ENCODE measurements at places on chromosomes 12 and 14. TPM values are rescaled to one million over a fixed set of nuclear protein-coding genes. Genes with fewer than 3 reads are reported as not detected.

DNA sequence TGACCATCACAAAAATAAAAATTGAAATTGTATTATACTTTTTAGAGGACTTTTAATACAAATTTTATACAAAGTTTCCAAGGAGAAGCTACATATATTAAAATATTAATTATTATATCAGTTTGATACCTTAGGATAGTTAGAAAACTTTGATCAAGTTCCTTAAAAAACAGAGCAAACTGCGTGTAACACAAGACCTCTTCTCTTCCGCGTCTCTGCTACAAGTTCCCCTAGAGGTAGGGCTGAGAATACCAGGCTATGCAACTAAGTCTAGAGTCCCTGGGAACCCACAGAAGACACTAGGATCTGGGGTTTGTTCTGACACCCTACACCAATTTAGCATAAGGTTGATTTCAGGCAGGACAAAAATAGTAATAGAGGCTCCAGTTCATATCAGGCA is 319.0 kb downstream of the FOXG1 start:
- peak; percentile 39 for DNase-seq
- no peaks in the 10 kb centered on the region for H3K4me1 ChIP-seq
- H3K27ac ChIP-seq, result no peak overlapping the region

DNA sequence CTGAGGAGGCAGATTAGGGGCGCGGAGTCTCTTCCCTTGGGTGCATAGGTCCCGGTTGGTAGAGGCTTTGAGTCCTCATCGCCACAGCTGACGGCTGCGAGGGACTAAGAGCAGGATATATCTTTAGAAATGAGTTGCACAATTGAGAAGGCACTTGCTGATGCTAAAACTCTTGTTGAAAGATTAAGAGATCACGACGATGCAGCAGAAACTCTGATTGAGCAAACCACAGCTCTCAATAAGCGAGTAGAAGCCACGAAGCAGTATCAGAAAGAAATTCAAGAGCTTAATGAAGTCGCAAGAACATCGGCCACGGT is 22.1 kb downstream of the SPATS2 start:
- H3K27ac ChIP-seq, result no peak overlapping the region
- no peak for DNase-seq
- no peaks in the 10 kb centered on the region for H3K36me3 ChIP-seq
- H3K4me3 ChIP-seq, result no peak overlapping the region

- H3K4me1 ChIP-seq, result peaks cover 3% of the 10 kb centered on the region
- no peak for DNase-seq
- H3K4me3 ChIP-seq, result no peak overlapping the region
- no peaks in the 10 kb centered on the region for H3K27me3 ChIP-seq
- H3K27ac ChIP-seq, result no peak overlapping the region
- peaks cover 58% of the 10 kb centered on the region for H3K36me3 ChIP-seq
Measured at GRCh38 chr12:109513977-109514376, 36.5 kb downstream of the UBE3B start.

- H3K27me3 ChIP-seq, result no peaks in the 10 kb centered on the region
- H3K36me3 ChIP-seq, result no peaks in the 10 kb centered on the region
- no peak overlapping the region for H3K4me3 ChIP-seq
- no peak overlapping the region for H3K27ac ChIP-seq
- H3K4me1 ChIP-seq, result no peaks in the 10 kb centered on the region
- no peak for DNase-seq
Measured at GRCh38 chr12:115268451-115268850, 584.5 kb upstream of the TBX3 start.

- H3K4me3 ChIP-seq, result no peak overlapping the region
- DNase-seq, result no peak
Measured at GRCh38 chr14:101192661-101193000, 289.1 kb upstream of the RTL1 start.

DNA sequence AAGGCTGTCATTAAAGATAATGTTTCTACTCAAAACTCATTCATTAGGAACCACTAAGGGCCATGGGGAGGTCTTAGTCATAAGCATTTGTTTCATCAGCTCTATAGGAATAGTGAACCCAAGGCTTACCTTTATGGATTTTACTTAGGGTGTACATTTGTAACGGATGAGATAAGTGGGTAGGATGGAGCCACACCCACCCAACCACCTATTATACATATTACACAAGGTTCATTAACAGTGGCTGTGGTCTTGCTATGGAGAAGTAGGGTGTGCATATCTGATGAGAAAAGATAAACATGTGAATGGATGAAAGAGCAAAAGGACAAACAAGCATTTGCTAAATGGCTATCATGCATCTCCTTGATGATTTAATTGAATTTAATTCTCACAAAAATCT is 39.6 kb upstream of the ITPR2 start:
- H3K27me3 ChIP-seq, result peaks cover 5% of the 10 kb centered on the region
- H3K36me3 ChIP-seq, result no peaks in the 10 kb centered on the region
- DNase-seq, result no peak

- H3K27ac ChIP-seq, result no peak overlapping the region
- no peak for DNase-seq
- H3K36me3 ChIP-seq, result no peaks in the 10 kb centered on the region
- no peak overlapping the region for H3K4me3 ChIP-seq
- H3K4me1 ChIP-seq, result peaks cover 6% of the 10 kb centered on the region
Measured at GRCh38 chr14:91245029-91245428, 525 bp upstream of the GPR68 start.

DNA sequence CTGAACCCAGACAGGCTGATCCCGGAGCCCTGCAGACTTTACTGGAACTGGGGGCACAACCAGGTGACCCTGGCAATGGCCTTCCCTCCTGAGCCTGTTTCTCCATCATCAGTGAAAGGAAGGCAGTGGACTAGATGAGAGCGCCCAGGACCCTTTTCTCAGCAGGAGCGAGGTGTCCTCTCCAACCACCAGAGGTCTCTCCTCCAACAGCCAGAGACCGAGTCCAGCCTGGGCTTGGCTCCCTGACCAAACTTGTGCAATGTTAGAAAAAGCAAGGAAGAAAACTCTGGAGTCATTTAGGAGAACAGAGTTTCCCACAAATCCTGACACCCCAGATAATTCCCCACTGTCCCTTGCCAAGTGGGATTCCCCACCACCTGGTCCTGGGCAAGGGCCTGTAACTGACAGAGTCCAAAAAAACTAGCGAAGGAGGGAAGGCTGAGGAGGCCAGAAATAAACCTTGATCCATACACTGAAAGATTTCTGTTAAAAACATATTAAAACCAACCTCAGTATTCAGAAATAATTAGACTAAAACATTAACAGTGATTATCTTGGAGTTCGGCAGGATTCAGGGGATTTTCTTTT is 9.0 kb downstream of the RPS6KL1 start:
- DNase-seq, result peak; percentile 62
- H3K36me3 ChIP-seq, result no peaks in the 10 kb centered on the region

DNA sequence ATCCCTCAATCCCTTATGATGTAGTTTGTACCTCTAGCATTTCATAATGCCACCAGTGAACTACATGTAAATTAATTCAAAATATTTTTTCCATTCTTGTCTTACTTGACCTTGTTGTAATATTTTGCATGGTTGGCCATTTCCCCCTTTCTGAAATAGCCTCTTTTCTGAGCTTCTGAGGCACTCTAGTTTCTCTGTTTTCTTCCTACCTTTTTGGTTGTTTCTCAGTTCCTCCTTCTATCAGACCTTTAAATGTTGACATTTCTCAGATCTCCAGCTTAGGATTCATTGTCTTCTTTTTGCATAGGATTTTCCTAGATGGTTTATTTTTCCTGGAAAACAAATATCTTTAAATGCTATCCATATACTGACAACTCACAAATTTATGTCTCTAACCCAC is 9.8 kb upstream of the RMST start:
- H3K27me3 ChIP-seq, result no peaks in the 10 kb centered on the region
- DNase-seq, result no peak
- H3K36me3 ChIP-seq, result no peaks in the 10 kb centered on the region
- H3K27ac ChIP-seq, result no peak overlapping the region
- no peak overlapping the region for H3K4me3 ChIP-seq

DNA sequence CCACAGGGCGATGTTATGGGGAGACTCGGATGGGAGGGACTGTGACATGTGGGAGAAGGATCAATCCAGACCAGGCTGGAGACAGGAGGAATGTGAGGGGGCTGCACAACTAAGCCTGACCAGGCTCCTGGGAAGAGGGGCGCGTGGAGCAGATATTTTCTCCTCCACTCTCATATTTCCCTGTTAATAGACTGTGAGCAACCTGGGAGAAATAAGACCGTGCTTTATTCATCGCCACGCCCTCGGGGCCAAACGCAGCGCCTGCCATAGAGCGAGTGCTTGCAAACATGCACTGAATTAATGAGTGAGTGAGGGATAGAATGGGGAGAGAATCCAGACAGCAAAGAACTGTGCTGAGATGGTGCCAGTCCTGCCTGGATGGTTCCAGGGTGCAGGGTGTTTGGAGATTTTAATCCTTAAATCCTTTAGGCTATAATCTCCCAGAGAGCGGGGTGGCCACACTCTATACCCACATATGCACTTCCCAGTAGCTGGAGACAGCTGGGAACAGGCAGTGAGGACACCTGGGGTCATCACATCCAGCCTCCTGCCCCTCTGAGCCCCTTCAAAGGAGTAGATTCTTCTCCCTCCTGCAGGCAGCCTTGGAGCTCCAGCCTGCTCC is 13.6 kb upstream of the FAIM2 start:
- H3K27me3 ChIP-seq, result peaks cover 4% of the 10 kb centered on the region
- no peak overlapping the region for H3K4me3 ChIP-seq
- H3K4me1 ChIP-seq, result no peaks in the 10 kb centered on the region
- H3K36me3 ChIP-seq, result no peaks in the 10 kb centered on the region
- no peak overlapping the region for H3K27ac ChIP-seq
- no peak for DNase-seq

The FGF6 gene
- polyA plus RNA-seq, result not detected

The LRRK2 gene
- polyA plus RNA-seq, result not detected

The CAPZA3 gene
- polyA plus RNA-seq, result not detected

The C12orf56 gene
- polyA plus RNA-seq, result 0.07 TPM
